Natural killer cell treated with Interleukin-12 subunit alpha and Interleukin-12 subunit beta and Interleukin-15 and Interleukin-18, amount 100 ng/mL, for 72 hours (primary cell): ENCODE measurements at places on chromosomes 1 and 21. TPM values are rescaled to one million over a fixed set of nuclear protein-coding genes. Genes with fewer than 3 reads are reported as not detected.

GRCh38 chr1:201167041-201167991 lies 13.0 kb upstream of the TMEM9 start:
- no peak for DNase-seq

DNA sequence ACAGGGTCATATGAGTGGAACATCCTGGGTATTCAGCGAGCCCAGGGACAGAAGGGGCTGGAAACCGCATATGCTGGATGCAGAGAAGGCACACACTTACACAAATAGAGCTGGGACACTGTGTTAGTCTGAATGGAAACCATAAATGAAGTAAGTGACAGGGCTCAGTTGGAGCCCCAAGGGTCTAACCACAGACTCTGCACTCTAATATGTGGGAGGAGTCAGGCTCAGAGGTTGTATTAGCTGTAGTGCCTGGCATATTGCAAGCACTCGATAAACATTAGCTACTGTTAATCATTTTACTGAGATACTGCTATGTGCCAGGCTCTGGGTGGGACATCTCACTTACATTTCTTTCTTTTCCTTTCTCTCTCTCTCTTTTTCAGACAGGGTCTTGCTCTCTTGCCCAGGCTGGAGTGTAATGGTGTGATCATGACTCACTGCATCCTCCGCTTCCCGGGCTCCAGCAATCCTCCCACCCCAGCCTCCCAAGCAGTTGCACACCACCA lies 6.5 kb upstream of the OLIG1 start:
- no peak for DNase-seq

DNA sequence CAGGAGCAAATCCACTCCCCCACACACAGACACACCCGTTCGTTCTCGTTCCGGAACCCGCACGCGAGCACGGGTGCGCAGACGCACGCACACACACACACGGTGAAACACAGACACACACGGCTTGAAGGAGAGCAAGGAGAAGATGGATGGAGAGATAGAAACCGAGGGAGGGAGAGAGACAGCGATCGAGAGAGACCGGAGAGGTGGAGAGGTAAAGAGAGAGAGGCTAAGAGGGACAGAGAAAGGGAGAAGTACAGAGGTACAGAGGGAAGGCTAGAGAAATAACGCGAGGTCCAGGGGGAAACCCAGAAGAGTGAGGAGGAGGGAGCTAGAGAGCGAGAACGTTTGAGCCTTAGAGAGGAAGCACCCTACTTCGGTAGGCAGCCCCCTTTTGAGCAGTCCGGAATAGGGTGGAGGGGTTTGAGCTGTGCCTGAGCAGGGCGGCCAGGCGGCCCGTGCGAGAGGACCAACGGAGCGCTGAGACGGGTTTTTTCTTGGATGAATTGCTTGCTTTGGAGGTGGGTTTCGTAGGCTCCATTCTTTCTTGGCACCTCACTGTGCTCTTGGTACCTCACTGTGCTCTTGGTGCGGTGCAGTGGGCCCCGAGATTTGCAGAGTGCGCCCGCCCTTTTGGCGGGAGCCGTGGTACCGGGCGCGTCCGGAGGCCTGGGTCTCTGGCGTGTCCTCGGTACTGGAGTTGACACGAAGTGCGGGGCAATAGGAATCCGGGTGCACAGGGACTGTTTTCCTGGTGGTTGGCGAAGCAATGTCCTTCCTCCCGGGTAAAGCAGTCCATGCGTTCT lies 88.4 kb upstream of the RHOU start:
- DNase-seq: no peak

DNA sequence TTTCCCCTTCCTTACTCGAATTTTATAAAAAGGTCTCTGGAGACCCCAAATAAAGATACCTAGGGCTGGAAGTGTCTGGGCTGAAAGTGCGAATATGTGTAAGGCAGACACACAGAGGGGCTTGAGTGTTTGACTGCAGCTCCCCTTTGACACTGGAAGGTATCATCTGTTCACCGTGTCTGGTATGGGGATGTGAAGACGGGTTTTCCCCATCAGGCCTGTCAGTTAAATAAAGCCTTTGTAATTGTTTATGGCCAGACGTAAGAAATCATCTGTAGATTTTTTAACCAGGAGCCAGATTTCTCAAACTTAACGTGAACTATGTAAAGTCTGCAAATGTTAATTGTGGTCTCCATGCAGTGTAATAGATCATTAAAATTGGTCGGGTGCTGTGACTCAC lies 1173.4 kb downstream of the AMY1C start:
- DNase-seq: no peak

DNA sequence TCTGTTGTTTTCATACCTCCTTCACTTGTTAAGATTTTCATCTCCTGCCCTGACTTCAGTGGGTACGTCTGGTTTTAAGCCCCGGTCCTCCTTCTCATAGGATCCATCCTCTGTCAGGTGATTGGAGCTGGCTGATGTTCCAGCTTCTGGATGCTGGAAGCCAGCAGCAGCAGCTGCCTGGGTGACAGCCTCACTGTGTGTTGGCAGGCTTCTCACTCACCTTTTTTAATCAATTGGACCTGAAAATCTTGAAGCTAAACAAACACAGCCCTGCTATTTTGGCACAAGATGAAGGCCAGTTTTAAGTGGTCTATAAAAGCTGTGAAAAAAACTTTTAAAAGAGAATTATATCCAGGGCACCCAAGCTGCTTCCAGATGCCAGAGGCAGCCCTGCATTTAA lies 181.0 kb downstream of the DISC1 start:
- DNase-seq: no peak

DNA sequence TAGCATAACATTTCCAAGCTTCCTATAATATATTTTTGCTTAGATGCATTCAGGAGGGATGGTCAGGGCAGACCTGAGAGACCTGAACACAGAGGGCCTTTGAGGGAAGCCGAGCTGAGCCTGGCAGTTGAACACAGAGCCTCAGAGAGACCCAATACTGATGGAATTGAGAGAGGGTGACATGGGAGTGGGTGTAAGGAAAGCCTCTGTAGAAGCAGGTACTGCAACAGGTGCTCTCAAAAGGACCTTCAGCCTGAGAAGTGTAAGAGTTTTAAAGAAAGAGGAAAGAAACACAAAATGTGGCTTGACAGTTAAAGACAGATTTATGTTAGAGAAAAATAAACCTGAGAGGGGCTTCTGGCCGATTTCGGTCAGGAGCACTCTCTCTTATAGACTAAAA lies 73.9 kb upstream of the PGBD5 start:
- DNase-seq: no peak

The OR6P1 gene
- total RNA-seq: not detected

The MIXL1 gene
- total RNA-seq: not detected
